ENCODE measurements at places on chromosomes 3 and 15.

GRCh38 chr15:101613130-101614000 lies 38.8 kb downstream of the TM2D3 start:
- peak; percentile 58 for DNase-seq

GRCh38 chr3:47803480-47804025 lies 615 bp downstream of the DHX30 start:
- no peak for DNase-seq

GRCh38 chr3:182382112-182382857 lies 411.0 kb upstream of the ATP11B start:
- DNase-seq: no peak

DNA sequence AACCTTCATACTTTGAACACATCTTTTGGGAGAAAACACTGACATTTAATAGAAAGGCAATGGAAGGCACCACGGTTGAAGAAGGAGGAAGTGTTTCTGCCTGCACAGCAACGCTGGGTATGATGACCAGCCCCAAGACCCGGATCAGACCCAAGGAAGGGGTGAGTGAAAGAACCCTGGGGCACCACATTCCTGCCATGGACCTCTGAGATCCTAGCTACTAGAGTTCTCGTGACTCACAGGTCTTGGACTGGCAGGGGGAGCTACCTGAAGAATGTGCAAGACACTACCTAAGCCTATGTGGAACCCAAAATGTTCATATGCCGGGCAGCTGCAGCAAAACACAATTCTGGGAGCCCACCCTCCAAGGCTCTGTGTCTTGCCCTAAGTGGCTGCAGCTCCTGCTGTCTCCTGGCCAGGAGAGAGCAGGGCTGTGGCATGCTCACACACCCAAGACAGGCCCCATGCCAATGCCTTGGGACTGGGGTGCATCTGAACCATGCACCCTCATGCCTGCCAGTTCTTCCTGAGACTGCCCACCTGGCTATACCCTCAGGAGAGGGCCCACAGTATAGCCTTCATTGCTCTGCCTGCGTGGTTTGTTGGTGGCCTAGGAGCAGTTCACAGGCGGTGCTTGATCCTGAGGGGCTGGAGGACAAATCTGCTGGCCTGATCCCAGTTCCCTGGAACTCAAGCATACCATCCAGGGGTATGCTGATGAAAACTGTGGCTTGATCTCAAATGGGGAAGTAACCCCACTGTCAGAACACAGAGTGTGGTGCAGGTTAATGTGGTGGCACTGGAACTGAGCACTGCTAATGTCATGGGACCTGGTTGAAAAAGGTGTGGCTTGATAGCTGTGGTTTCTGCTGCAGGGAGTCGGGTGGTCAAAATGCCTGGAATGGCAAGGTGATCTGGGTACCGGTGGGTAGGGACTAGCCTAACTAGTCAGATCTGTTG lies 353.3 kb upstream of the ARHGEF26 start:
- DNase-seq: no peak

- no peak for DNase-seq
Measured at GRCh38 chr15:77342807-77343206, 77.1 kb downstream of the PEAK1 start.

DNA sequence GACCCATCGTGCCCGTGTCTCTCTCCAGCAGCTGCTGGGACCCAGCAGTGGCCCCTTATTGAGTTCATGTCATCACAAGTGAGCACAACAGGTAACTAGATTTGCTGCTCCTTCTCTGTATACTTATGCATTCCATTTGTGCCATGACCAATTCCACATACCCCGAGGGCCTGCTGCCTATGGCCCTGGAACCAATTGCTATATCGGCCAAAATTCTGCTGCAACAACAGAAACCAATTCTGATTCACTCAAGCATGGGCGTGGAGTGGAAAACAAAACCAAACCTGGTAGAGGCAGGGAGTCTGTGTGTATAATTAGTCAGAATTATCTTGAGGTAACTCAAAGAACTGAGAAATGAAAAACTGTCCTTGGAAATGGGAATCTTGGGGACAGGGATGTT lies 516.6 kb downstream of the EPHB1 start:
- DNase-seq: no peak

- no peak for DNase-seq
Measured at GRCh38 chr15:75943713-75944215, 40.1 kb downstream of the FBXO22 start.

GRCh38 chr15:91921188-91921842 lies 67.8 kb downstream of the SLCO3A1 start:
- no peak for DNase-seq

DNA sequence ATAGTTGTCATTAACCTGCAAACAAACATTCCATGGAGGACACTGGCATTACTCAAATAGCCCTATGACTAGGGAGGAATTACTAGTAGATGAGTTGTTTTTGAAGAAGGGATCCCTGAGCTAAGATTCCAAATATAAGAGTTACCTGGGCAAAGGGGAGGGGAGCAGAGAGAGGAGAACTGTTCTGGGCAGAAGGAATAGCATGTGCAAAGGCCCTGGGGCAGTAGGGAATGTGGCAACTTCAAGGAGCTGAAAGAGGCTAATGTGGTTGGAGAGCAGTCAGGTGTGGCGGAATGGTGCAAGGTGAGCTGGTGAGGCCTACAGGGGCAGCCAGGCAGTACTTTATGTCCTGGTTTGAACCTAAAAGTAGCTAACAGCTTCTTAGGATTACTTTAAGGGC lies 5.8 kb upstream of the IL17RD start:
- no peak for DNase-seq

DNA sequence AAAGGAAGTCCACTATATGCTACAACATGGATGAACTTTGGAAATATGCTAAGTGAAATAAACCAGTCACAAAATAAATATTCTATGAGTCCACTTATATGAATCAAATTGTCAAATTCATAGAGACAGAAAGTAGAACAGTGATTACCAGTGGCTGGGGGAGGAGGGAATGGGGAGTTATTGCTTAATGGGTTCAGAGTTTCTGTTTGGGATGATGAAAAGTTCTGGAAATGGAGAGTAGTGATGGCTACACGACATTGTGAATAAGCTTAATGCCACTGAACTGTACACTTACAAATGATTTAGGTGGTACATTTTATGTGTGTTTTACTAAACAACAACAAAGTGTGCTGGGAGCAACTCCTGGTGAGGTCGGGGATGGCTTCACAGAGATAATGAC lies 38.1 kb downstream of the HOMER2 start:
- no peak for DNase-seq

DNA sequence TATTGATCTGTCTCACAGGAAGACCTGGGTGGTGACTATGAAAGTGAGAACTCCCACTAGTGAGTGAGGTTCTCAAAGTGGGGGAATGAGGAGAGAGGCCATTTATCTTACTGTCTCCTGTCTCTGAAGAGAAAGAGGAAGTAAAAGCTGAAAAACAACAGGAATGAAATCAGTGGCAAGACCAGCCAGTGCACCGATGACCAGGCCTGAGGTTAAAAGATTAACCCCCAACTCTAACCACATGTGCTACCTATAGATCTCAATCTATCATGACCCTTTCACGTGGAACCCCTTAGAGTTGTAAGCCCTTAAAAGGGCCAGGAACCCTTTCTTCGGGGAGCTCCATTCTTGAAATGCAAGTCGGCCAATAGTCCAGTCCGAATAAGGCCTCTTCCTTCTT lies 239.3 kb upstream of the CNTN6 start:
- DNase-seq: no peak

DNA sequence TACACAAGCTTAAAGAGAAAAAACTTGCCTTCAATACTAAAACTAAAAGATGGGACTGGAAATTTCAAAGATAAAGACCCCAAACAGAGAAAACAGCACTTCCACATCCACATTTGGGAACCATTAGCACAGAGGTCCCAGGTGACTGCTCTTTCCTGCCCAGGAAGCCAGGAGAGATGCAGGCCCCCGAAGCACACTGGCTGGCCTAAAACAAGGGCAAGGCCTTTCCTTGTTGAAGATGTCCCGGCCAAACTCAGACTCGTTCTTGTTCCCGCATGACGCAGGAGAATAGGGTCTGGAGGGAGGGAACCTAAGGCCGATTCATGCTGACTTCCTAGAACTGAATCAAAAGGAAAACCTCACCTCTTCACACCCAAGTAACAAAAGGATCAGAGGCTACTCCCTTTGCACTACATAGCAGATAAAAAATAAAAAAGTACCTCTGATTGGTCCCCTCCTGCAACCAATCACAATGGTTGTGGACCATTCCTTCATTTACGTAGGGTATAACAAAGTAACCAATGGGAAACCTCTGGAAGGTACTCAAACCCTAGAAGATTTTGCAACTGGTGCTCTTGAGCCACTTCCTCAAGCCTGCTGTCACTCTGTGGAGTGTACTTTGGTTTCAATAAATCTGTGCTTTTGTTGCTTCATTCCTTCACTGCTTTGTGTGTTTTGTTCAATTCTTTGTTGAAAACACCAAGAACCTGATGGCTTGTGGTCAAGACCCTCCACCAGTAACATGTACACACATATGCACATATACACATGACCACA lies 48.7 kb downstream of the EFCAB12 start:
- DNase-seq: no peak

GRCh38 chr3:36132214-36132613 lies 248.1 kb upstream of the STAC start:
- no peak for DNase-seq

- no peak for DNase-seq
Measured at GRCh38 chr15:45555934-45556608, 31.1 kb upstream of the BLOC1S6 start.
